COR-L47 (cell line): ENCODE measurements at places on chromosomes 3 and 15.

GRCh38 chr15:81309647-81310450 is 14.1 kb downstream of the STARD5 start:
- DNase-seq: no peak

DNA sequence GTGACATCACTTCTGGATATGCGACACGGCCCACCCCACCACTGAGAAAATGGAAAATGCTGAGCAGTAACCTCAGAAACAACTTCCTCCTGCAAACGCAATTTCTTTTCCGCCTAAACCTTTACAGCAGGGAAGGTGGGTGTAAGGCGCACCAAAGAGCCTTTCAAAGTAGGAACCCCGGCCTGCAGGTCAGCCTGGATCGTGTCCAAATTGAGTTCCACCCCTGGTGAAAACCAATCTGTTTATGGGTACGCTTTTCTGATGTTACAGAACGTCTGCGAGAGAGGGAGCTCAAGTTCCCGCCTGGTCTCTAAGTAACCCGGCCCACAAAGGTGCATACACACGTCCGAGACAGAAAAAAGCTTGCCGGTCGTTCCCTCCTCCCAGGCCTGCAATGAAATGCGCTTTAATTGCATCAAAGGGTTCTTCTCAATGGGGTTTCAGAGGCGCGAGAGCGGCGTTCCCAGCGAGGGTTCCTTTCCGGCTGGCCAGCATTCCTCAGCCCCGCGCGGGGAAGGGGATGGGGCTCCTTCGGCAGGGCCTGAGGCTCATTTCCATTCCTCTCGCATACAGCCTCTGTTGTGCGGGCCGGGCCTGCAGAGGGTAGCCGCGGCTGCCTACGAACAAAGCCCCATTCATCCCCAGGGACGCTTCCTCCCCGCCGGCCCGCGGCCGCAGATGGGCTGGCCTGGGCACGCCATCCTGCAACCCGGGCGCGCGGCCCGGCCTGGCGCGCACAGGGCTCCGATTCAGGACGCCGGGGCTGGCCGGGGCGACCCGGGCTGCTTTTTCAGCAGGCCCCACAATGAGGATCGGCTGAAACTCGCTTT is 138.1 kb downstream of the TMCO5A start:
- DNase-seq: no peak

- no peak for DNase-seq
Measured at GRCh38 chr15:68682330-68682729, 103.5 kb downstream of the CORO2B start.

DNA sequence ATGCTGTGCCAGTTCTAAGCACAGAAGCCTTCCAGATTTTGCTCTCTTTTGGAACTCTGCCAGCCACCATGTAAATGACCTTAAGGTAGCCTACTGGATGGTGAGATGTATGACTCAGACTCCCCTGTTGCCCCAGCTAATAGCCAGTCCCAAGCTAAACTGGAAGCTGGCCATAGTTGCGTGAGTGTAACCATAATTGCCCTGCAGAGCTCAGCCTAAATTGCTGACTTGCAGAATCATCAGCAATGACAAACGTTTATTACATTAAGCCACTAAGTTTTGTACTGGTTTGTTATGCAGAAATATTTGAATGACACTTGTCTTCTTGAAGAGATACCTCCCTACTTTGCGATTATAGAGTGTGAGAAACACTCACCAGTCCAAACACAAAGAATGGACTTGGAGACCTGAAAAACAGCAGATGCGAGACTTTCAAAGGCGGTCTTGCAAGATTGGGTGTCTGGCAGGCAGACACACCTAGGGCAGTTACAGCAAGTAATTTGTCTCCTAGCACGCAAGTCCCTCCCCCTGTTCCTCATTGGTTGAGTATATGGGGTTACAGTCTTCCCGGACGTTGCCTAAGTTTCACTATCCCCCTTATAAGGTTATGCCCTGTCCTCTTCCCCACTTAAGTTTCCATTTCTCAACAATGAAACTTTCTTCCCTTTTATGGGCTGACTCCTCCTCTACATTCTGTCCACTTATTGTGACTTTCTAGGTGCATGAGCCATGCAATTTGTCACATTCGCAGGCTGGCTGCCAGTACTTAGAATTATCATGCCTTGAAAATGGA is 83.6 kb upstream of the XCR1 start:
- DNase-seq: peak; percentile 27

DNA sequence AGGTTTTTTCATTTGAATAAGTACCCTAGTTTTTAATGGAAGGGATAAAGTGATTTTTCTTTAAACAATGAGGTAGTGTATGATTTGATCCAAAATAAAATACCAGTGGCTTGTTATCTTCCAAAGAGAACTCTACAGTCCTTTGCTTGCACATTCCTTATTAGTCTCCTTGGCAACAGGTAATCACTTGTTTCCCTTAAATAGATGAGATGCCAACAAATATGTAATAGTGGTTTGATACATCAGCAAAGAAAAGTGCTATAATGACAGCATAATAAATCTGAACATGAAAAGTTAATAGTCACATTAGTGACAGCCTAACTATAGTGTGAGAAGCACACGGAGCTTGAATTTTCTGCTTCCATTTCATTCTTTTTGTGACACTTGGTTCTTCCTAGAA is 360.2 kb downstream of the ZNF385D start:
- no peak for DNase-seq

- DNase-seq: no peak
Measured at GRCh38 chr3:15199493-15200105, 6.4 kb upstream of the CAPN7 start.

- DNase-seq: no peak
Measured at GRCh38 chr3:29141918-29142275, 139.0 kb upstream of the RBMS3 start.

- DNase-seq: no peak
Measured at GRCh38 chr3:2526926-2527325, 428.3 kb downstream of the CNTN4 start.

GRCh38 chr15:34759347-34759746 is 4.5 kb upstream of the GJD2 start:
- DNase-seq: peak; percentile 17

DNA sequence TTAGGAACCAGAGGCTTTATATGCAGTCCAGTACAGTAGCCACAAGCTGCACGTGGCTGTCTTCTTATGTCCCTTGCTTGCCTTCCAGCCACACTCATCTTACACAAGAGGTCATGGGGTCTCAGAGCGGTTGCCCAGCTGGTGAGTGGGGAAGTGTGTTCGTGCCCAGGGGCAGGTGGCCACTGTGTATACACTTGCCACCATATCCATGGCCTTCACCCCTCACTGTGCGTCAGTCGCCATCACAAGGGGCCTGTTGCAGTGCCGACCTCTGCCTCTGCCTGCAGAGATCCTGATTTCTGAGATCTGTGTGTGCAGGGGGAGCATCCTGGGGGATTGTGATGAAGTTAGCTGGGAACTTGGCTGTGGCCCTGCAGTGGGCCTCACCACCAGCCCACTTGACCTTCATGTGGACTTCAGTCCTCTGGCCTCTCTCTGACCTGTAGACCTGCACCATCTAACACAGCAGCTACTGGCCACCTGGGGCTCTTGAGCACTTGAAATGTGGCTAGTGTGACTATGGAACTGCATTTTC is 43.1 kb upstream of the SACM1L start:
- no peak for DNase-seq

DNA sequence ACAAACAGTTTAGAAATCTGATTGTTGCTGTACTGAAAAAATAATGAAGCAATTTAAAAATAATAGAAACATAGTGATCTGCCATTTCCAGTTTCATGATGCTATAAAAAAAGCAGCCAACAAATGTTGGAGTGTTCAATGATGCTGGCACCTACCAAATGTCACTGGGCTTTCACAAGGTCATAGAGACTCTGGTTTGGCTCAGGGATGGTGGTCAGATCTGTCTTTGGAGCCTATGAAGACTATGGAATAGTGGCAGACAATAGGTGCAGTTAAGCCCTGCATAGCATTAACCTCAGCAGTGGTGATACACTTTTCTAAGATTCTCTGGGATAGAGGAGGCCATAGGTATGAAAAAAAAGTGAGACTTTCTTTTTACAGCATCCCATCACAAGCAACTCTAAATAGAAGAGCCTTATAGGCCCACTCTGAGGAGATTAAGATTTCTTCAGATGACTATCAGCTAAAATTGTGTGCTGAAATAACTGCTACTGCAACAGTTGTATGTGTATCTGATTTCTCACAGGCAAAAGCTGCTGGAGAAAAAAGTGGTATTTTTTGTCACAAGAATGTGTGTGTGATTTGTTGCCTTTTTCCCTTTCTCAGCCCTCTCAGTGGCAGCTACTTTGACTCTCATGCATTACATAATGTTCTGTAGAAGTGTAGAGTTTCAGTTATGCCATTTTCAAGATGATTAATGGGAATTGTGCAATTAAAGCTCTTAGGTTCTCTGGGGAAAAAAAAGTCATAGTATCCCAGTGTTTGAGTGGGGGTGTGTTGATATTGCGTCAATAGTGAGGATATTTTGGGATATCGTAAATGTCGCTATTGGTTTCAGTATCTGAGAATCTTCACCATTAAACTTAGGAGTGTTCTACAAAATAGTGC is 137.4 kb downstream of the MBNL1 start:
- DNase-seq: no peak

GRCh38 chr15:88098361-88098760 is 158.2 kb downstream of the NTRK3 start:
- no peak for DNase-seq

DNA sequence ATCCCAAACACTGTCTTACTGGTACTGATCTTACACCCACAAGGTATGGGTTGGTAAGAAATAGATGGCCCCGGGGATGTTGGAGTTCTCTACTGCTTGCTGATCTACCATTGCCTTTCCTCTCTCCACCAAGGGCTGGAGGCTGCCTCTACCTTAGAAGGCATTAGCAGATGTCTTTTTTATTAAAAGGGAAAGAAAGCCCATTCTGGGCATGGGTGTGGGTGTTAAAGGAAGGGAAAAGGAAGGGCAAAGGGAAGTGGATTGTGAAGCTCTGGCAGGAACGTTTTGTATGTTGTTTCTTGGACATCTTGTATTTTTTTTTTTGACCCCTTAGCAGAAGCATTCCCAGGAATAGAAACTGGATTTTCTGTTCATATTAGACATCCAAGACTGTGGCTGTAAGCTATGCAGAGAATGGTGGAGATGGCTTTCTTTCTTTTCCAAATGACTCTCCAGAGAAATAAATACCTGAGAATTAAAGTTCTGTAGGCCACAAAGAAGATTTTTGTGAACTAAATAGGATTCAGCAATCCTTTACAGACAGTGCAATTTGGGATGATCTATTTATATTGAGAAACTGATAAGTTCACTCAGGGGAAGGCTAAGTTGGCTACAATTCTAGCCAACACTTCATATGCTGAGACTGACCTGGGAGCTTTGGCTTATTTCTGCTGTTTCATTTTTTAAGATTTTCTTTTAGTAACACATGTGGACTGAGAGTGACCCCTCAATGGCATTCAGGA is 108.8 kb downstream of the TOP2B start:
- no peak for DNase-seq

DNA sequence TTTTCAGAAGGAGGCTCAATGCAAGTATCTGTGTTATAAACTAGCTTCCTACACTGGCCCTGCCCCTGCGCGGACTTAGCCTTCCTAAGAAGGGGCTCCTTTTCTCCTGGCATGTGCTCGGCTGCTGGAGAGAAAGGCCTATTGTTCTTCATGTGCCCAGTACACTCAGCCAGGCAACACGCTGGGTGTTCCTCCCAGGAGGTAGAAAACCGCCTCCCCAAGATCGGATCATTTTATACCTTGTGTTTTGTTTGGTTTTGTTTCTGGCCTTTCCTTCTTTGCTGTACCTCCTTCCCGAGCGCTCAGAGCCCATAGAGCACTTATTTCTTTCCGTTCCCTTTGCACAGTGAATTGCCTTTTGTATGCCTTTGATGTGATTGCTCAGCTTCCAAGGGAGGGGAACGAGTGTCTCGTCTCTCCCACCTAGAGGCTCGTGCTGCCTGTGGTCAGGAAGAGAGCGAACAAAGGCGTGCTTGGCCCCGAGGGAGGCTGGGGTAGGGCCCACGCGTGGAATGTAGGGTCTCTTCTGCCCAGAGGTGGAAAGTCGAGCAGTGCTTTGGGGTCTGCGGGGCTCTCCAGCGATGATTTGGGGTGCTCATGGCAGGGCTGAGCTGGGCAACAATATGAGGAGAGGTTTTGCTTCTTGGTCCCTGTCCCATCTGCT is 30.0 kb downstream of the CCNL1 start:
- peak; percentile 88 for DNase-seq

- no peak for DNase-seq
Measured at GRCh38 chr15:44591326-44591725, 54.4 kb downstream of the EIF3J start.

GRCh38 chr3:126781889-126782491 is 78.0 kb downstream of the CHCHD6 start:
- no peak for DNase-seq

DNA sequence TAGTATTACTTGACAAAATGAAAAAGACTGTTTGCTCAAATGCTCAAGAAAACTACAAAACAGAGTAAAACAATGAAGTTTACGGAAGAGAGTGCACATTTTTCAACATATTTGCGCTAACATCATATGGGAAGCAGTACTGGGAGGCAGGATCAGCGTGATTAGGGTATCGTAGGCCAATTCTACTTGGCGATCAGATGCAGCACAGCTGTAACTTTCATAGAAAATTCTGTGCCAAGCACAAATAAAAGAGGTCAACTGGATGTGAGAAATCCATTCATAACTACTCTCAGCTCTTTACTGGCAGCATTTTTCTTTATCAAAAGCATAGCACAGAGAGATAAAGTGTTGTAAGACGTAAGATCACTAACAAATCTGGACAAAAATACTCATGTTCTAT is 1196.3 kb upstream of the GBE1 start:
- no peak for DNase-seq

- no peak for DNase-seq
Measured at GRCh38 chr15:32683906-32684584, 33.8 kb upstream of the GREM1 start.

GRCh38 chr3:24439021-24439420 is 55.6 kb downstream of the THRB start:
- no peak for DNase-seq
